ENCODE measurements at places on chromosomes 11 and 22.
A peak's percentile ranks its signal among the peaks of the same experiment; 100 is the strongest.

- H3K36me3 ChIP-seq, result no peaks in the 10 kb centered on the region
- DNase-seq, result no peak
- H3K27me3 ChIP-seq, result no peaks in the 10 kb centered on the region
- H3K4me1 ChIP-seq, result no peaks in the 10 kb centered on the region
- no peak overlapping the region for H3K4me3 ChIP-seq
Observed at GRCh38 chr11:25612806-25613205, 719.1 kb upstream of the ANO3 start.

DNA sequence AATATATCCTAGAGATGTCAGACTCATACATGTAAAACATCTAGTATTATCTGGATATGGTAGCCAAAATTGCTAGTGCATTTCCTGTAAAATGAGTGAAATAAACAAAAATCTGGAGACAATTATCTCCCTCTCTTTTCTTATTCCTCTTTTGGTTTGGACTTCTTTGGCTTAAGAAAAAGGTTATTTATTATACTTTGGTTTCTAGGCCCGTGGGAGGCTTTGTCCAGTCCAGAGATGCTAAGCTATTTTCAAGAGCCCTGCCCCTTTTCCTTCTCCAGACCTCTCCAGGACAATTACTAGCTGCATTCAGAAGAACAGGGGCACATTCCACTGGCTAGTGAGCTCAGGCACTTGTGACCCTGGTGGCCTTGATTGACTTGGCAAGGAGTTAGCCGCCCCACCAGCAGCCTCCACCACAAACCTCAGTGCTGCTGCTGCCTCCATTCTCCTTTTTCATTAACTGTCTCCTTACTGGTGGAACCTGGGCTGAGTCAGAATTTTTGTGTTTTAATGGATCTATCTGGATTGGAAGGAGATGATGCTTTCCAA, 747.3 kb upstream of the TENM4 start:
- H3K4me1 ChIP-seq, result no peaks in the 10 kb centered on the region
- no peak for DNase-seq
- no peaks in the 10 kb centered on the region for H3K27me3 ChIP-seq
- H3K4me3 ChIP-seq, result no peak overlapping the region
- H3K36me3 ChIP-seq, result no peaks in the 10 kb centered on the region

DNA sequence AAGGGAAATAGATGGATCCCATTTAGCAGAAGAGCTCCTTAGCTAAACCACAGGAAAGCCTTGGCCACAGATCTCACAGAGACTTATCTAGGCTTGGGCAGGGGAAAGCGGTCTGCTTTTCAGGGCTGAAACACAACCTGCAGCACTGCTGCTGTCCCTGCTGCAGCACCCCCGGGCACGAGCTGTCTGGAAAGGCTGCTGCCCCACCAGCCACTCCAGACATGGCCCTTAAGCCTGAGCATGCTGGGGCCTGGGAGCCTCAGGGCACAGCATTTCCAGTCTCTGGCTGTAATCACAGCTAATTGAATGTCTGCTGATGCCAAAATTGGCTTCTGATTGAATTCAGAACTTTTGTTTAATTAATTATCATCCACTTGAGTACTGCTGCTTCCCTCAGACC, 115.0 kb downstream of the TMPRSS5 start:
- peaks cover 25% of the 10 kb centered on the region for H3K4me1 ChIP-seq
- peaks cover 25% of the 10 kb centered on the region for H3K27me3 ChIP-seq
- H3K27ac ChIP-seq, result no peak overlapping the region
- no peak overlapping the region for H3K4me3 ChIP-seq

- no peaks in the 10 kb centered on the region for H3K36me3 ChIP-seq
- peak overlapping the region; percentile 93 for H3K27ac ChIP-seq
- H3K4me3 ChIP-seq, result peak overlapping the region; percentile 60
- DNase-seq, result peak; percentile 90
- peaks cover 8% of the 10 kb centered on the region for H3K27me3 ChIP-seq
Observed at GRCh38 chr22:38953577-38954413, 3.6 kb upstream of the APOBEC3A start.

GRCh38 chr11:15638386-15638787, 523.7 kb downstream of the INSC start:
- H3K4me3 ChIP-seq, result no peak overlapping the region
- peaks cover 14% of the 10 kb centered on the region for H3K27me3 ChIP-seq
- no peak for DNase-seq
- no peak overlapping the region for H3K27ac ChIP-seq
- H3K36me3 ChIP-seq, result no peaks in the 10 kb centered on the region
- no peaks in the 10 kb centered on the region for H3K4me1 ChIP-seq

DNA sequence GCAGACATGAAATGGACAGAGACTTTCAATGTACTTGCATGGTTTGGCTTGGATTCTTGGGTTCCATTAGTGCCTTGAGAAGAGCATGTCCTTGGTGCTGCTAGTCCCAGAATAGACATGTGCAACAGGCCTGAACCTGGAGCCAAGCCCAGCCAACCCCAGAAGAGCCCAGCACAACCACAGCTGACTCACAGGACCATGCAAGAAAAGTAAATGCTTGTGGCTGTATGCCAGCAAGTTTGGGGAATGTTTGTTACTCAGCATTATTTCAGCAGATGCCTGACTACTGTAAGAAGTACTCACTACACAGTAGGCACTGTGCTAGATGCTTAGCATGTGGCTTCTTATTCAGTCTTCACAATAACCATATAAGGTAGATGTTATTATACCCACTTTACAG, 39.2 kb upstream of the HMGXB4 start:
- no peak overlapping the region for H3K27ac ChIP-seq
- H3K4me3 ChIP-seq, result no peak overlapping the region
- no peaks in the 10 kb centered on the region for H3K4me1 ChIP-seq
- peaks cover 3% of the 10 kb centered on the region for H3K27me3 ChIP-seq
- no peak for DNase-seq

GRCh38 chr11:64850979-64851567, 6.6 kb upstream of the CDC42BPG start:
- peak overlapping the region; percentile 76 for H3K27ac ChIP-seq
- H3K4me3 ChIP-seq, result peak overlapping the region; percentile 11
- peak; percentile 81 for DNase-seq
- H3K4me1 ChIP-seq, result peaks cover 83% of the 10 kb centered on the region

DNA sequence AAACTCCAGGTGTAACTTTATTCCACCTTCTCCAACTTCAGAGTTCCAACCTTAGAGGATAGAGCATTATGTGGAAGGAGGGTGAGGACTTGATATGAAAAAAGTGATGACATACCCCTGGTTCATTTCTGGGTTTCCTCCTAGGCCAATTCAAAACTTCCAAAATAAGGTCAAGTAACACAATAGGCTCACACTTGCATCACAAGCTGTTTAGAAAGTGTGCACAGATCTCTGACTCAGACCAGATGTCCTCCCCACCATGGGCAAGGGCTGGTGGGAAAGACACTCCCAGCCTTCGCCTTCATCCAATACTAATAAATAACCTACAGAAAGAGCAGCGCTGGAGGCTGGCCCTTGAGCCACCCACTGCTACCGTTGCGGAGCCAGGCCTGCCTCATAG, 5.8 kb upstream of the BUD13 start:
- peaks cover 85% of the 10 kb centered on the region for H3K4me1 ChIP-seq
- peaks cover 79% of the 10 kb centered on the region for H3K36me3 ChIP-seq
- DNase-seq, result no peak
- H3K4me3 ChIP-seq, result no peak overlapping the region
